ENCODE measurements at places on chromosomes 4 and X.
A peak's percentile ranks its signal among the peaks of the same experiment; 100 is the strongest.

- H3K27me3 ChIP-seq: no peaks in the 10 kb centered on the region
- DNase-seq: no peak
- H3K27ac ChIP-seq: no peak overlapping the region
- no peaks in the 10 kb centered on the region for H3K36me3 ChIP-seq
Observed at GRCh38 chrX:119899125-119899524, 3.4 kb downstream of the AKAP14 start.

GRCh38 chr4:48343551-48343950 lies 2.2 kb downstream of the SLAIN2 start:
- H3K27ac ChIP-seq: no peak overlapping the region
- H3K27me3 ChIP-seq: no peaks in the 10 kb centered on the region

DNA sequence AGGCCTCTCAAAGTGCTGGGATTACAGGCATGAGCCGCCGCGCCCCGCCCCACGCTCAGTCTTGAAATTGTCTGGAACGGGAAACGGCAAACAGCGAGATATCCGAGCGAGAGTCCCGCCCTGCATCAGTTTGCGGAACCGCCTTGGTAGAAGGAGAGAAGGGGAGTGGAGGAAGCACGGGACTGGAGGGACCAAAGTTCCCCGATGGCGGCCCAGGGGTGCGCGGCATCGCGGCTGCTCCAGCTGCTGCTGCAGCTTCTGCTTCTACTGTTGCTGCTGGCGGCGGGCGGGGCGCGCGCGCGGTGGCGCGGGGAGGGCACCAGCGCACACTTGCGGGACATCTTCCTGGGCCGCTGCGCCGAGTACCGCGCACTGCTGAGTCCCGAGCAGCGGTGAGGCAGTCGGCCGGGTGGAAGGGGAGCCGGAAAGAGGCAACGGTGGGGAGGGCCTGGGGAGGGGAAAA lies at the start of gene BST1:
Gene BST1, plus strand, starts transcription at position 125 of the 463 bp plus-strand sequence. Its CDS starts 80 bp downstream, at position 205.
- peaks cover 11% of the 10 kb centered on the region for H3K4me1 ChIP-seq
- peak; percentile 71 for DNase-seq
- no peaks in the 10 kb centered on the region for H3K27me3 ChIP-seq
- H3K4me3 ChIP-seq: peak within 1 kb of the TSS; percentile 37
- H3K36me3 ChIP-seq: no peaks in the 10 kb centered on the region

DNA sequence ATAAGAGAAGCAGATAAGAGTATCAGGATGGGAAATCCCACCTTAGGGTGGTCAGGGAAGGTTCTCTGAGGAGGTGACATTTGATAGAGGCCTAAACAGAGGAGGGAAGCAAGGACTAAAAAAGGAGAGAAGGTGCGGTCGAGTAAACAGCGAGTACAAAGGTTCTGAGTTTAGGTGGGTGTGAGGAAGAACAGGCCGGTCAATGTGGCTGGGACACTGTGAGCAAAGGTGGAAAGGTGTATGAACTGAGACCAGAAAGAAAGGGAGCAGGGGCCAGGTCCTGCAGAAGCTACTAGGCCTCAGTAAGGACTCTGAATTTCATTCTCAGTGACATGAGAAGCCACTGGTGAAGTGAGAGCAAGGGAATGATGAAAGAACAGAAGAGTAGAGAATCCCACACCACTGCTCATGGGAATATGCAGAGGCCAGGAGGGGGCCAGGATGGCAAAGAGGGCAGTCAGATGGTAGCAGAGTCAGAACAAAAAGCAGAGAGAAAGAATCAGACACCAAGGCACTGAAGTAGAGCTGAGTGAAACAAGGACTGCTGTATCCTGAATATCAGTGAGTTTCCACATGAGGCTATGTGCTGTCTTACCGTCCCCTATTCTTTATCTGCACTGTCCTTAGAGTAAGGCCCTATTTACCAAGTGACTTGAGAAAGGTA lies 18.0 kb downstream of the PRSS48 start:
- H3K27ac ChIP-seq: peak overlapping the region; percentile 3
- DNase-seq: peak; percentile 57
- no peak overlapping the region for H3K4me3 ChIP-seq
- no peaks in the 10 kb centered on the region for H3K36me3 ChIP-seq
- H3K4me1 ChIP-seq: no peaks in the 10 kb centered on the region

DNA sequence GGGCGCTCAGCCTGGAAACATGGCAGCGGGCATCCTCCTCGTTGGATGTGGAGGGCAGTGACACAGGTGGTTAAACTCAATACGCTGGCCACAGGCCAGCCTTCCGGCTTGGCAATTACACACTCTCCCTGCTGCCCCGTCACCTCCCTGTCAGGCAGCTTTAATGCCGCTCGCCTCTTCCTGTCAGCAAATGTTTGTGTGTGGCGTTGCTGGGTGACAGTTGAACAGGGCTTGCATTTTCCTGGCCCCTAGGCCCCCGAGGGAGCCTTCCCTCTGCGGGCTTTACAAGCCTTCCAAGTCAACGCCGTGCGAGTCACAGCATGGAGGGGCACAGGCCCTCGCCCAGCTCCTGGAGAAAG lies 620.0 kb downstream of the BCOR start:
- H3K36me3 ChIP-seq: no peaks in the 10 kb centered on the region
- no peaks in the 10 kb centered on the region for H3K4me1 ChIP-seq
- no peaks in the 10 kb centered on the region for H3K27me3 ChIP-seq
- H3K4me3 ChIP-seq: no peak overlapping the region

- DNase-seq: no peak
- no peak overlapping the region for H3K4me3 ChIP-seq
- H3K4me1 ChIP-seq: no peaks in the 10 kb centered on the region
- H3K27ac ChIP-seq: no peak overlapping the region
Observed at GRCh38 chrX:31555506-31555905, 483.7 kb upstream of the FTHL17 start.

DNA sequence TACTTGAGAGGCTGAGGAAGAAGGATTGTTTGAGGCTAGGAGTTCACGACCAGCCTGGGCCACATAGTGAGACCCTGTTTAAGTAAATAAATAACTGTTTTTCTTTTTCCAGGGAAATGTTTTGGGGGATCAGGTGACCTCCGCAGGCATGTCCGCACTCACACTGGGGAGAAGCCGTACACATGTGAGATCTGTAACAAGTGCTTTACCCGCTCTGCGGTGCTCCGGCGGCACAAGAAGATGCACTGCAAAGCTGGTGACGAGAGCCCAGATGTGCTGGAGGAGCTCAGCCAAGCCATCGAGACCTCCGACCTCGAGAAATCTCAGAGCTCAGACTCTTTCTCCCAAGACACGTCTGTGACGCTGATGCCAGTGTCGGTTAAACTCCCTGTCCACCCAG lies 30.5 kb downstream of the ZBTB49 start:
- no peak for DNase-seq
- H3K27me3 ChIP-seq: no peaks in the 10 kb centered on the region
- H3K4me1 ChIP-seq: no peaks in the 10 kb centered on the region
- H3K4me3 ChIP-seq: no peak overlapping the region
- H3K36me3 ChIP-seq: no peaks in the 10 kb centered on the region
- H3K27ac ChIP-seq: no peak overlapping the region

DNA sequence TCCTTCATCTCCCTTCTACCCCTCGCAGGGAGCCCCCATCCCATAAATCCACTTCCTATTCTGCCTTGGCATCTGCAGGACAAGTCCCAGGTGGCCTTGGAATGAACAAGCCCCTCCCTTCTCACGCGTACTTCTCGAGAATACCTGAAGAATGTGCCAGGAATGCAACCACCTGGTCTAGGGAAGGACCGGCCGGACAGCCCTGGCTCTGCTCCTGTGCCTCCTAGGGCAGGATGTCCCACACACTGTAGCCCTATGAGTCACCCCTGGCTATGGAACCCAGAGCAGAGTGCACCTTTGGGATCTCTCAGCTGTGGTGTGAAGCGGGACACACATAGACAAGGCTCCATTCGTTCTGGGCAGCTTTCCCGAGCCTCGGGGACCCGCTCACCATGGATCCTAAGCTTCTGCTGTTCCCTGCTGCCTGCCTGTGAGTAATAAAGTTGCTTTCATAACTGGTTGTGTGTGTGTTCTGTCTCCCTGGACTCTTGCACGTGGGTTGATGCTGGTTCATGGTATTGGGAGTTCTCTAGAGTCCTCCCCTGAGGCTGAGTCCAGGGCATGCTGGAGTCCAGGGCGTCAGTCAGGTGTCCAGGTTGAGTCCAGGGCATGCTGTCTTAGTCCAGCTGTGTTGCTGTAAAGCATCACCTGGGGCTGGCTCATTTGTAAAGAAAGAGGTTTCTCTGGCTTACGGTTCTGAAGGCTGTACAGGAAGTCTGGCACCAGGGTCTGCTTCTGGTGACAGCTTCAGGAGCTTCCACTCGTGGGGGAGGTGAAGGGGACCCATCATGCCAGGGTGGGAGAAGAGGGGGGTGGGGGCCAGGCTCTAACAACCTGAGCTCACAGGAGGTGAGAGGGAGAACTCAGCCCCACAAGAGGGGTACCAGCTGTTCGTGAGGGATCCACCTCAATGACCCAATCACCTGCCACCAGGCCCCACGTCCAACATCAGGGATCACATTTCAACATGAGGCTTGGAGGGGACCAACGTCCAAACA lies 7.4 kb upstream of the PDE6B start:
- no peak for DNase-seq
- H3K27me3 ChIP-seq: no peaks in the 10 kb centered on the region
- H3K4me3 ChIP-seq: no peak overlapping the region
- no peaks in the 10 kb centered on the region for H3K4me1 ChIP-seq
- H3K36me3 ChIP-seq: no peaks in the 10 kb centered on the region

DNA sequence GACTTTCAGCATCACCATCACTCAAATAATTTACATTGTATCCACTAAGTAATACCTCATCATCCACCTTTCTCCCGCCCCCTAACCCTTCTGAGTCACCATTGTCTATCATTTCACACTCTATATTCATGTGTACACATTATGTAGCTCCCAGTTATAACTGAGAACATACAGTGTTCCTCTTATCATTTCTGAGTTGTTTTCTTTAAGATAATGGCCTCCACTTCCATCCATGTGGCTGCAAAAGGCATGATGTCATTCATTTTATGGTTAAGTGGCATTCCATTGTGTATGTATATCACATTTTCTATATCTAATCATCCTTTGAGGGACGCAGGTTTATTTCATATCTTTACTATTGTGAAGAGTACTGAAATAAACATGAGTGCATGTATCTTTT lies 14.6 kb upstream of the NDST4 start:
- no peak for DNase-seq
- no peak overlapping the region for H3K4me3 ChIP-seq
- no peaks in the 10 kb centered on the region for H3K36me3 ChIP-seq

DNA sequence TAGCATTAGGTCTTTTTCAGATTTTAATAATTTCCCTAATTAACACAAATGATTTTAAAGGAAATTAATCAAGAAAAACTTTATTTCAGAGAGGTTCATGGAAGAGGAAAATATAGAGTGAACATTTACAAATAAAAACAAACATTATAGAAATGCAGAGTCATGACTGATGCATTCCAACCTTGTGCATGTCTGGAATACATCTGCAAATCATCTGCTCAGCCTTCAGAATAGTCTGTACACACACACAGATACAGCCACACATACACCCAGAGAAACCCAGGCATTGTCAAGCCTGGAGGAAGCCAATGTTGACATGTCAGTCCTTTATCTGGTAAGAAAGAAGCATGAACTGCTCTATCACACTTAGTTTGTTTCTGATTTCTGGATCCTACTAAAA lies 61.3 kb upstream of the NFKB1 start:
- no peaks in the 10 kb centered on the region for H3K27me3 ChIP-seq
- no peak overlapping the region for H3K4me3 ChIP-seq
- peaks cover 2% of the 10 kb centered on the region for H3K4me1 ChIP-seq
- DNase-seq: no peak
- peak overlapping the region; percentile 86 for H3K27ac ChIP-seq

DNA sequence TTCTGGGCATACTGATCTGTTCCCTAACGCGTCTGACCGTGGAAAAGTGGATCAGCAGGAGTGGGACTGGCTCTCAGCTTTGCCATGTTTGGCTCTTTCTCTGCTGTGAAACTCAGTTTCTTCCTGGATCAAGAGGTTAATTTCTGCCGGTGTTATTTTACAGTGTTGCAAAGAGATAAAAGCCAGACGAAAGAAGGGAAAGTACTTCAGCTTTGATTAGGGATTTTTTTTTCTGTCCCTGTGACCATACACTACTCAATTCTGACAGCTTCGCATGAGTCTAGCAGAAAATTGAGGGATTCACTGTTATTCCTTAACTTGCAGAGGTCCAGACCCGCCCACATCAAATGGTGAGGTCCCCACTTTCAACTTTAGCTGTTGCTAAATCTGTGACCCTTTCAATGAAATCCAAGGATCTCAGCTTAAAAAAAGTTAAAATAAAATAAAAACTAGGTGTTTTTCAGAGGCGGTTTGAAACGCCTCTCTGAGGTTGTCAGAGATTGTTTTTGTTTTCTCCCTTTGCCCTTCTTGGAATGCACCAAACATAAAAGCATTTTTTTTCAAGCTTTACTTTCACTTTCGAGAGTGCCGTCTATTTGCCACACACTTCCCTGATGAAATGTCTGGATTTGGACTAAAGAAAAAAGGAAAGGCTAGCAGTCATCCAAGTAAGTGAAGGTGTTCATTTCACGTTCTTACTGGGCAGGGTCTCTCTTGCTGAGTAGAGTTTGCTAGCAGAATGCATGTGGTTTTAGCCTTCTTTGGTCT lies at the start of gene TLR3:
Gene TLR3, plus strand, starts transcription at position 576 of the 768 bp plus-strand sequence. CDS start 7,464 bp downstream, outside the sequence.
- peak within 1 kb of the TSS; percentile 43 for H3K4me3 ChIP-seq
- H3K27me3 ChIP-seq: no peaks in the 10 kb centered on the region
- no peak for DNase-seq
- H3K4me1 ChIP-seq: no peaks in the 10 kb centered on the region
- peak within 1 kb of the TSS; percentile 52 for H3K27ac ChIP-seq
- H3K36me3 ChIP-seq: no peaks in the 10 kb centered on the region

DNA sequence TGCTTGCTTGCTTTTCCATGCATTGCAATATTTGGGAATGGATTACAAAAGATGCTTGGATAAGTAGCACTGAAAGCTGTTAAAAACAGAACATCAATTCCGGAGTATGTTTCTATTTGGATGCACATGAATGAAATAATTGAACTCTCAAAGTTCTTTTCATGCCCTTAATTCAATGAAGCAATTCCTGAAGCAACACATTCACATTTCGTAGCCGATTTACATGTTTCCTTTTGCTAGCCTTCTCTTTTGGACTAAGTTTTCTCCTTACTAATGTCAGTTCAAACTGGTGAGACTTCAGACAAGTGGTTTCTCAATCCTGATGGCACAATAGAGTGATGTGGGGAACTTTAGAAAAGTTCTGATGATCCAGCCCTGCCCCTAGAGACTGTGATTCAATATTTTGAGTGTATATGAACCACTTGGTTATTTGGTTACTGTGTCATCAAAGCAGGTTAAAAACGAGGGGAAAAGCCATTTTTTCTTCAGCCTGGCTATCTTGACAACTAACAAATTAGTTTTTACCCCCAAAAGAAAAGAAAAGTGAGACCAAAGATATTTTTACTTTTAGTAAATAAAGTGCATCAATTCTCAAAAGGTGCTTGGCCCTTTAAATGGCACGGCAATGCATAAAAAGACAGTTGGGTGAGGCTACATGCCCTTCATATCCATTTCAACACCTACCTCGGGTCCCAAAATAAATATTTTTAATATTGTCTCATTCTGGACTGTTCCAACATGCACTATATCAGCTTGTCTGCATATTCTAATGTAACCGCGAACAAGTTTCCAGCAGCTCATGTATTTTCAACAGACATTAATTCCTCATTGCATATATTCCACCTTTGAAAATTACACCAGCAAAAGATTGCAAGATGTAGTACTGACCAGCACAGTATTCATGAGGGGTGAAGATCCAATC lies 90.1 kb upstream of the RPL34 start:
- no peaks in the 10 kb centered on the region for H3K27me3 ChIP-seq
- no peaks in the 10 kb centered on the region for H3K36me3 ChIP-seq
- no peak overlapping the region for H3K4me3 ChIP-seq
- no peak overlapping the region for H3K27ac ChIP-seq
- H3K4me1 ChIP-seq: no peaks in the 10 kb centered on the region
- DNase-seq: no peak

Data from right lobe of liver (tissue), 6 donors.